ENCODE measurements at places on chromosomes 3 and 15.

- DNase-seq: no peak
These were observed 82.3 kb upstream of the OXTR start for GRCh38 chr3:8851703-8852102.

- DNase-seq: no peak
These were observed 76.7 kb downstream of the ARNT2 start for GRCh38 chr15:80480909-80481308.

GRCh38 chr15:89812011-89812846, 2.4 kb downstream of the ANPEP start:
- peak; percentile 79 for DNase-seq

DNA sequence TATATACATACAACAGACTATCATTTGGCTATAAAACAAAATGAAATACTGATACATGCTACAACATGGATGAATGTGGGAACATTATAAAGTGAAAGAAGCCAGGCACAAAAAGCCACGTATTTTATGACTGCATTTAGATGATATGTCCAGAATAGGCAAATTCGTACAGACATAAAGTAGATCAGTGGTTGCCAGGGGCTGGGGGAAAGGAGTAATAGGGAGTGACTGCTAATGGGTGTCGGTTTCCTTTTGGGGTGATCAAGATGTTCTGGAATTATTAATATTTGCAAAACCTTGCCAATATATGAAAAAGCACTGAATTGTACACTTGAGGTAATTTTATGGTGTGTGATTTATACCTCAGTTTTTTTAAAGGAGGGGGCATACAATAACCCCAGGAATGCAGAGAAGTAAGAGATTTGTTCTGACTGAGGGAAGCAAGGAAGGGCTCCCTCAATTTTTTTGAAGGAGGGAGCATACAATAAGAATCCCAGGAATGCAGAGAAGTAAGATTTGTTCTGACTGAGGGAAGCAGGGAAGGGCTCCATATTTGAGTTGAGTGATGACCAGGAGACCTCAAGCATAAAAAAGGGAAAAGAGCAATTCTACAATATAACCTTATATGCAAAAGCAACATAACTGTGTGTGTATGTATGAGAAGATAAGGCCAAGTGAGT, 6.2 kb downstream of the PSMD6 start:
- DNase-seq: no peak

- no peak for DNase-seq
These were observed 1.4 kb upstream of the TMC3 start for GRCh38 chr15:81375461-81375860.

- no peak for DNase-seq
These were observed 643.0 kb upstream of the GOLIM4 start for GRCh38 chr3:168738527-168739325.

GRCh38 chr3:53045518-53046170, at the start of gene SFMBT1:
SFMBT1 (minus strand) TSS chr3:53046073; CDS start chr3:52969128, 76,945 bp downstream.
- peak; percentile 37 for DNase-seq

DNA sequence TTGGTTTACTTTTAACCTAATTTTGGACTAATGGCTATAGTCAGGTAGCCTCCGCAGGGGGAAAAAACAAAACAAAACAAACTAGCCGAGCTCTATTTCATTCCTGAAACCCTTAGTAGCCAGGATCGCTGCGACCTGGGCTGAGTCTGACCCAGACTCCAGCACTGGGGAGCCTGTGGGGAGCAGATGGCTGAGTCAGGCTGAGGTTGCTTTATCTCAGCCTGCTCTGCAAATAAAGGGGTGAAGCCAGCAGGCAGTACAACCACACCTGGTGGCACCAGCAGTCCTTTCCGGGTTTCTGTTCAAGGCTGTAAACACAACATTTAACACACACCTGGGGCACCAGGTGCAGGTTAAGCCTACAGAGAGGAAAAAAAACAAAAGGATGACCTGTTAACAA, 27.3 kb downstream of the ABHD2 start:
- DNase-seq: no peak

DNA sequence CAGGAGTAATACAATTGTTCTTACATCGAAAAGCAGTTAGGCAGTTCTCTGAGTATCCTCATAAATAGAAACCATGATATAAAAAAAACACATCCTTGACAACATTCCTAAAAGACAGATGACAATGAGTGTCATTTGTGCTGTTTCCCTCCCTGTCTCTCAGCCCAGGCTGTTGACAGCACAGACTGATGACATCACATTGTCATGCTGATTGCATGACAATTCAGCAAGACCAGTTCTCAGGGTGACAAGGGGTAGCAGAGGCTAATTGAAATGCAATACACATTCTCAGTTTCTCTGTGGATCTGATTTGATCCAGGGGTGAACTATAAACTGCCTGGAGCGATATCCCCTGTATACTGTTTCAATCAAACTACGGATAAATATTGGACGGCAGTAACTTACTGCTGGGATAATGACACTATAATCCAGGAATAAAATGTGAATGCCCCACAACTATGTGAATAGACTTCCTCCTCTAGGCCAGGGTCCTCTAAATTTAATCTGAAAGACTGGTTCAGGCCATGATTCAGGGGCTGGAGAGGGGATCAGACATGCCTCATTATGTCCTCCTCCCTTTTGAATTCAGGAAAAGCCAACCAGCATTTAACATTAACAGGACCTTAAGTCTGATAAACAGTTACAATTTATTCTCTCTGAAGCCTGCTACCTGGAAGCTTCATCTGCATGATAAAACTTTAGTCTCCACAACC, 16.7 kb upstream of the EIF1B start:
- DNase-seq: no peak

DNA sequence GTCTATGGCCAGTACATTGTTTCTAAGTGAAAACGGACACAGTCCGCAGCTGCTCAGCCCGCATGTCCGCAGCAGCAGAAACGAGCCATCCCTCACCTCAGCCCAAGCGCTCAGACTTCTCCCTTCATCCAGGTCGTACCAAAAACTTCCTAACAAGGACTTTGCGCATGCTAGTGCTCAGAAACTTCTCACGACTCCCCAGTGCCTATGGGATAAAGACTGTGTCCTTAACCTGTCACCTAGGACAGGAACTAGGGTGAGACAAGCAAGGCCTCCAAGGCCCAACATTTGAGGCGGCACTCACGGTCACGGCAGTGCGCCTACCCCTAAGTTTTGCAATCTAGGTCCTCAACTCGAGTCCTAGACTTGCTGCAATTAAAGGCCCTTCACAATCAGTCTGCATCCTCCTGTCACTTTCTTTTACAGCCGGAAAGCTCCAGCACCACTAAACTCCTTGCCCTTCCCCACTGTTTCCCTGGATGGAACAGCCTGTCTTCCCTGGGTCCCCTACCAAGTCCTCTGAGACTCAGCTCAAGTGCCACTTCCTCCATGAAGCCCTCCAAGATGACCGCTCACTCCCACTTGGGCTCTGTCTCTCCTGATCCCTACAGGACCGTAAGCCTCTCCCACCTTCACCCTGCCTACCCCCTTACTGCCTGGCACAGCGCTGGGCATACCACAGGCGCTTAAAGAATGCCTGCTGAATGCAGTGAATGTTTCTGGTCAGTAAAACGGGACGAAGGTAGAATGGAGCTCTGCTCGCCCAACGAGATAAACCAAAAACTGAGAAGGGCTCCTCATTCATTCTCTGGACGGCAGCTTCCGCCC, 1.2 kb downstream of the CLN6 start:
- DNase-seq: peak; percentile 64

DNA sequence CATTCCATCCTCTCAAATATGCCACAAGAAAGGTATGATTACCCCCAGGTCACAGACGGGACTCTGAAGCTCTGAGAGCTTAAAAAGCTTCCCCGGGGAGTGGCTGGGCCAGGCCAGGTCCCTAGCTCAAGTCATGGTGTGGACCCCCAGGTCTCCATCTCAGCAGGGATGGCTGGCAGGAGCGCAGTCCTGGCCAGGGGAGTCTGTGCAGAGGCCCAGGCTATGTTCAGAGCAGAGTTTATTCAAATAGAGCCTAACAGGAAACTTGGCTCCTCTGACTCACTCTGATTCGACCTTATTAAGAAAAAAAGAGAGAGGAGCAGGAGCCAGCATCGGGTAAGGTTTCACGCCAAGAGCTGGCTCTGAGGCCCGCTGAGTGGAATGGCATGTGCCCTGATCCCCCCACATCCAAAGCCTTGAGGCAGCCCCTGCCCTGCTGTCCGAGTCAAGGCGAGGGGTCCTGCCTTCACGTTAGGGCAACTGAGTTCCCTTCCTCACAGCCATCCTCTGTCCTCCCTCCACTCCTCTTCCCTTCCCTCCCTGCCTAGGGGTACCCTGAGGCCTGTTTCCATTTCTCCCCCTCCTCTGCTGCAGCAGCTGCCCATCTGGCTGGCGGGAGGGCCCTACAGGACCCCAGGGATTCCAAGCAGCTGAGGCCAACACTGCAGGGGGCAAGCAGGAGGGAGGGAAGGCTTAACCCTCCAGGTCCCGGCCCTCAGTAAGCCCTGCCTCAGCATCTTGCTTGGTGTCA, 1.9 kb upstream of the LOXL1 start:
- DNase-seq: no peak

Measured in HL-60 (cell line).